ENCODE measurements at places on chromosomes 1 and 21. TPM values are rescaled to one million over a fixed set of nuclear protein-coding genes. Genes with fewer than 3 reads are reported as not detected.

Gene LEMD1
- total RNA-seq: not detected

Gene MTFR1L
- total RNA-seq: 68.5 TPM

Gene SYTL1
- 2.4 TPM for total RNA-seq

Gene EYA3
- total RNA-seq: 17.5 TPM

Gene IVNS1ABP
- total RNA-seq: 70.2 TPM

Gene ZFP69B
- 11.6 TPM for total RNA-seq
